ENCODE measurements at places on chromosomes 12 and 14.

DNA sequence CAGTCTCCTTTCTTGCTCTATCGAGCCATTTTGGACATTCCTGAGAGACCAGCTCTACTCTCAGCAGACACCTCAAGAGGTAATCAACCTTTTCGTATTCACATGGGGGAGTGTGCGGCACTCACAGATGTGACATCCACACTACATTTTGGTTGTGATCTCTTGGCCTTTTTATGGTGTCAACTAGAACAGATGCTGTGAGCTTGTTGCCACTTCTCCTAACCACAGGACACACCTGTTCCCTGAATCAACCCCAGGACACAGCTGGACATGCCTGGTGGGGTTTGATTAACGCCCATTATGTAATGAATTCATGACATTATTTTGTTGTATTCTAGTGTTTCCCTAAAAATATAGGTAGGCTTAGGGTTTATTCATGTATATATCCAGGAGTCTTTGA is 1143.6 kb downstream of the TMEM121 start:
- DNase-seq, result no peak

DNA sequence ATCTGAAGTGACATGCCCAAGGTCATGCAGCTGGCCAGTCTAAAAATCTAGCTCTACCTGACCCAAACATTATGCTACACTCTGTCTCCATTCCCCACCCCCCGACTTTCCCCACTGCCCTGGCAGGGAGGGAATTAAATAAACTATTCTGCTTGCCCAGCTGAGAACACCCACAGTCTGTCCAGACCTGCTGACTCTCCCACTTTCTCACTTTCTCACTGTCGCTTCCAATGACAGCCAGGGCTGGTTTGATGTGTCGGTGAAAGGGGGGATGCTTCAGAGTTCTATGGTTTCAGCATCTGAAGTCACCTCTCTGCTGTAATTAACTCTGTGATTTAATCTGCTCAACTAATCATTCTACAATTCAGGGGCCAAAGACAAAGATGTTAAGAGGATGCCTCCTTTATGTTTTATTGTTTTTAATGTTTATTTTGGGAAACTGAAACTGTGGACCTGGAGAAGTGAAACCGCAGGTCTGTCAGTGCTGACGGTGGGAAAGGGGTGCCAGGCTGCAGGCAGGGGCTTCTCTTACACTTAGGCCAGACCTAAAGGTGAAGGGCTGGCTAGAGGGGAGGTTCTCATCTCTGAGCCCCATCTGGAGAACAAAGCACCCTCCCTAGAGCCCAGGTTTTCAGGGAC is 8.1 kb upstream of the MSI1 start:
- no peak for DNase-seq

GRCh38 chr12:124713436-124714082 is 146.1 kb upstream of the NCOR2 start:
- no peak for DNase-seq

DNA sequence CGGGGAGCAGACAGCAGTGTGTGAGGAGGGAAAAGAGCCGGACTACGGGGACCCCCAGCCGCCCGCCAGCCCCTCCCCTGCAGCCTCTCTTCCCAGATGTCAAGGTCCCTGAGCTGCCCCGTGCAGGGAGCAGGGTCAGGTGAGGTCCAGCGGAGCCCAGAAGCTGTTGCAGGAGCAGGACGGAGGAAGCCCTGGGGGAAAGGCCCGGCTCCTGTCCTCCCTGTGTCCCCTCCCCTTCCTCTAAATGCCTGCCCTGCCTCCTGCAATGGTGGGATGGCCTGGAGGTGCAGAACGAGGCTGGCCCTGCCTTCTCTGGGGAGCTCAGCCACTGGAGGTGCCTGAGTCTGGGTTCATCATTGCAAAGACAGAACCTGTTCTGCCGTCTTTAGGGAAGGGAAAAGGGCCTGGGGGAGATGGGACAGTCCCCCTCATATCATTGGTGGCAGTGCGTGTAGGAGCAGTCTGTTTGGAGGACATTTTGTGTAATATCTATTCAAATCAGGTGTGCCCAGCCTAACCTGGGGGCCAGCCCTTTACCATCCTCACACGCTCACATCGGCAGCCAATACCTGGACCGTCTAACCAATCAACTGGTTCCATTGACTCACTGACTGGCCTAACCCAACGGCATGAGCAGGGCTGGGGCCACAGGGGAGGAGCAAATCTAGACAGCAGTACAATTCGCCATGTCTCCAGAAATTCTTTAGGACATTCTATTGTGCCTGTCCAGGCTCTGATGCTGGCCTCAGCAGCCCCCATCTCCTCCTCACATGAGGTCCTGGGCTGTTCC is 364.1 kb upstream of the SFSWAP start:
- DNase-seq, result no peak

GRCh38 chr12:33427071-33427470 is 12.5 kb downstream of the SYT10 start:
- no peak for DNase-seq

DNA sequence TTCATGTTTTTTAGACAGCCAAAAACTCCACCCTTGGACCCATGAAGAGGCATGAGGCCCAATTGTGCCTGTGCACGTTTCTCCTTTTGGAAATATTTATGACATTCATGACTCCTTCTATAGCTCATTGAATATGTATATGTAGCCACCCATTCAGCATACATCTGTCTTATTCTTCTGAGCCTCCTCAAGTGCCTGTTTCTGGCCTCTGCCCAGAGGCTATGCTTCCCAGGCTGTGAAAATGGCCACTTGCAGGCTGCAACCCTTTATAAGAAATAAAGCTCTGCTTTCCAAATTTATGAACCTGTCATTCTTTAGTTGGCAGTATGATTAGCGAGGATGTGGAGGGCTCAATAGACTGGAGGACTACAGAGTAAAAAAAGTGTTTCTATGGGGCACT is 35.3 kb downstream of the TSPAN19 start:
- no peak for DNase-seq

- no peak for DNase-seq
Measured at GRCh38 chr12:203462-204260, 10.3 kb downstream of the SLC6A12 start.

GRCh38 chr12:55657212-55657611 is 20.5 kb downstream of the OR10P1 start:
- no peak for DNase-seq

DNA sequence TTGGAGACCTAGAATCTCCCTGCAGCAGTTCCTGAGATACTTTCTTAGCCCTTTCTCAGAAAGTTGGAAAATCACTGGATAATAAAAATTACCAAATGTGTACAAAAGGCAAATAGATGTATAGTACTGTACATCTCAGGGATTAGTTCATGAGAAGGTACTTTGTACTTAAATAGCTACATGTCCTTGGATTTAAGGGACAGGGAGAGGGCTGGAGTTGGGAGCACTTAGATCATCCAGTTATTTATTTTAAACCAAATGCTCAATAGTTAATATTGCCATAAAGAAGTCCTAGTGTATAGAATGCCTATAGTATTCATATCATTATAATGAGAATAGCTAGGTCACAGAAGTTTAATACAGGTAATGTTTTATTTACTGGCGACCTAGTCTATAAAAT is 13.4 kb downstream of the CDKN3 start:
- no peak for DNase-seq

DNA sequence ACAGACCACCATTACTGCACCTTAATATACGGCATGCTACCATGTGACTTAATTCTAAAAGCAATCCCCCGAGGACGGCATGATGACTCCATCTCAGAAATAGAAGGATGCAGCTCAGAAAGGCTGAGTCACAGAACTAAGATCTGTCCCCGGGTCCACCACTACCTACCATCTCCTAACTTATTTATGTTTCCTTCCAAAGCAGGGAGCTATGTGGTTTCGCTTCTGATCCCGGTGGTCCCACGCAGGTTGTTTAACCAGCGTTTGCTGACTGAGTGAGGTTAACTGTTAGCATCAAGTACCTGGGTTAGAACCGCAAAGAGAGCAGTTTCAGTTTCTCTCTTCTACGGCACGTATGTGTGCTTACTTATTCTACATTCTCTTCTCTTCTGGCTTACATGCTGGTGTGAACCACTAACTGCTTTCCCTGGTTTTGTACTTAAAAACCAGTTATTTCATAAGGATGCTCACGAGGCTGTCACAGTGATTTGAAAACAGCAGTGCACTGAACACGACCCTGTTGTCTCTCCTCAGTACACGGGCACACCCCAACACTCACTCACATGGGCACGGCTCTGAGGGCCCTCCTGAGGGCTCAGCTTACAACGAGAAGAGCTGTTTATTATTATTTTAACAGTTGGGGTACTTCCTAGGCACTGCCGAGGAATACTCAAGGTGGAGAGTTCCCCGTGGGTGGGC is 66.7 kb downstream of the CCDC88C start:
- no peak for DNase-seq

- DNase-seq, result no peak
Measured at GRCh38 chr14:22338917-22339715, 249.9 kb downstream of the DAD1 start.

DNA sequence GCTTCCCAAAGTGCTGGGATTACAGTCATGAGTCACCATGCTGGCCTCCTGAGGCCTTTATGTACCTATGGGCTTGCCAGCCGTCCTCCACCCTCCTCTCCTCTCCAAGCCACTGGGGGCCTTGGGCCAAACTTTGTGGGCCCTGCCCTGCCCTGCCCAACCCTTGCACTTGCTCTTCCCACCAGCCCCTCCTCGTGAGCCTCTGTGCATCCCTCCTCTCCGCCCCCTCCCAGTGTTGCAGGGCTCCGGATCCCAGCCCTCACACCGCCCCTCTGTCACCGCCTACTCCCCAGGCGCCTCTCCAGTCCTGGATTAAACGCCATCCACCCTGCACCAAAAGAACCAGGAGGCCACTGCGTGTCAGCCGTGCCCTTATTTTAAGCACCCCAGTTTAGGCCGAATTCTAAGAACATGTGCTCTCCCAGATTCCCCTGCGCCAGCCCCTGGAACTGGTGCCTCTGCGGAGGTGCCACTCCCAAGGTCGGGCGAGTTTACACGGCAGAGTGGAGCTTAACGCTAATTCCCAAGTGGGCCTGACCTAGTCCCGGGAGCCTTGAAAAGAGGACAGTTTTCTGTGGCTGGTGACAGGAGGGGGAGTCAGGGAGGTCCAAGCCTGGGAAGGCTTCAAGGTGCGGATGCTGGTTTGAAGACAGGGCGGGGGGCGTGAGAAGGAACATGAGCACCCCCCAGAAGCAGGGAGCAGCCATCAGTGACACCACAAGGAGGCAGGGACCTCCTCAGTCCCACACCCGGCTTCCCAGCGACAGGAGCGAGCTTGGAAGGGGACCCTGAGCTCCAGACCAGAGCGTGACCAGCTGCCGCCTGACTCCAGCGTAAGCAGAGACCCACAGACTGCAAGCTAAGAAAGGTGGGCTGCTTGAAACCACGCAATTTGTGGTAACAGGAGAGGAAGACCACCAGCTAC is 21.2 kb upstream of the CDCA4 start:
- DNase-seq, result no peak

DNA sequence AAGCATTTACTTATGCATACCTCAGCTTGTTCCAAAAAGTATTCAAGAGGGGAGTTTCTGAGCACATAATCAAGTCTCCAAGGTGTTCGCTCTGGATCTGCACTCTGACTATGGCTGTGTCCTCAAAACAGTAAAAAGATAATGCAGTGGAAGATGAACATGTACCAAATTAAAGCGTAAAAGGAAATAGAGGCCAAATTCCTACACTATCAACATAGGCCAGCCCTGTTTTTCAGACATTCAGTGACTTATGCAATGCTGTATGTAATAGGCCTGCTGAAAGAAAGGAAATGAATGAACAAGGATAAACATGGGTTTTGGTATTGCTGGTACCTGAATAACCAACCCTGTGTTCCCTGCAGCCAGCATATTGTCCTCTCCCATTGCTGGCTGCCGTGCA is 115.7 kb downstream of the SAMD4A start:
- no peak for DNase-seq

GRCh38 chr12:78470354-78471195 is 394.0 kb upstream of the SYT1 start:
- no peak for DNase-seq

GRCh38 chr12:91240386-91241095 is 57.9 kb upstream of the DCN start:
- no peak for DNase-seq

- no peak for DNase-seq
Measured at GRCh38 chr14:24092505-24093206, 1.5 kb upstream of the PCK2 start.

GRCh38 chr14:101236496-101237251 is 324.6 kb upstream of the DIO3 start:
- no peak for DNase-seq

DNA sequence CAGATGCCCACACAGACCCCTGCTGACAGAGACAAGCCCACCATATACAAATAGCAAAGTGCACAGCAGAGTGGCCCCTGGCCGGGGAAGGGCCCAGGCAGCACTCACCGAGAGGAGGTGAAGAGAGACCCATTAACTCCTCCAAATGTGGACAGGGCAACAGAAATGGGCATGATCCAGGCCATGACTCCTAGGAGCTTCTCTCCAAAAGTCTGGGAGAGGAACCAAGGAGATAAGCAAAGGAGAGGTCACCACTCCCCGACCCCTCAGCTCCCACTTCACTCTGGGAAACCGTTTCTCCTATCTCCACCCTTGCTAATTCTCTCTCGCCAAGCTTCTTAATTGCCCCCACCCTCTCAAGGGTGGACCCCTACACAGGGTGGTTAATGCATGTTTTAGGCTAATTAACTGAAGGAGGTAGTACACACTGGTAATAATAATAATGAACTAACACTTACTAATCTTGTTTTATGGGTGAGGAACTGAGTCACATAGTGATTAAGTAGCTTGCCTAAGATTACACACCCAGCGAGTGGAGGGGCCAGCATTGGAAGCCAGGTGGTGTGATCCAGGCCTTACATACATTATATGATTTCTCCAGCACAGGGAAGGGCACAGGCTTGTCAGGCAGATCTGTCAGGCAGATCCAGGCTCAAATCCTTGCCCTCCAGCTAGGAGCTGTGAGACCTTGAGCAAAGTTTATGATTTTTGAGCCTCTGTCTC is 18.9 kb upstream of the CEBPE start:
- DNase-seq, result no peak

GRCh38 chr12:30417697-30418231 is 277.9 kb downstream of the IPO8 start:
- no peak for DNase-seq

DNA sequence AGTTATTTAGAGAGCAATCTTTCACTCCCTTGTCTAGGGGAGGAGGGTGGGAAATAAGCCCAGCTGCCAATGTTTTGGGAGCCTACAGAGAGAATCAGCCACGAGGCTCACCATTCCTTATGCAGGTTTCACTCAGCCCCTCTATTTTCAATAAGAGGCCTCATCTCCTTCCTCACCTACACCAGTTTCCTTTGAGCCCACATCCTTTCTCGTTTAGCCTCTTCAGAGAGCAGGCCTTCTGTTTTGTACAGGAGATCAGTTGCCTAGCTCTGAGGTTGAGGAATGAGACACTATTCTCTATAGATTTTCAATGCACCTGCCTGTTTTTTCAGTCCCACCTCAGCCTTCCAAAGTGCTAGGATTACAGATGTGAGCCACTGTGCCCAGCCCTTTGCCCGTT is 17.9 kb downstream of the SNAPC1 start:
- DNase-seq, result no peak

- no peak for DNase-seq
Measured at GRCh38 chr14:91985521-91986255, 38.2 kb upstream of the FBLN5 start.

GRCh38 chr12:17097674-17098073 is 491.7 kb upstream of the LMO3 start:
- DNase-seq, result no peak

GRCh38 chr12:11759494-11759878 is 110.0 kb downstream of the ETV6 start:
- DNase-seq, result no peak
